ENCODE measurements at places on chromosomes 2 and 18.

DNA sequence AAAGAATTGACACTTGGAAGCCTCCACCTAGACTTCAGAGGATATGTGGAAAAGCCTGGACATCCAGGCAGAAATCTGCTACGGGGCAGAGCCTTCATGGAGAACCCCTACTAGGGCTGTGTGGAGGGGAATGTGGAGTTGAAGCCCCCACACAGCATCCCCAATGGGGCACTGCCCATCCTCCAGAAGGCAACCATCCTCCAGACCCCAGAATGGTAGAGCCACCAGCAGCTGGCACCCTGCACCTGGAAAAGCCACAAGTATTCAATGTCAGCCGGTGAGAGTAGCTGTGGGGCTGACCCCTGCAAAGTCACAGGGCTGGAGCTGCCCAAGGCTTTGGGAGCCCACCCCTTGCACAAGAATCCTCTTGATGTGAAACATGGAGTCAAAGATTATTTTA is 53.6 kb upstream of the SNTG2 start:
- no peak for DNase-seq

DNA sequence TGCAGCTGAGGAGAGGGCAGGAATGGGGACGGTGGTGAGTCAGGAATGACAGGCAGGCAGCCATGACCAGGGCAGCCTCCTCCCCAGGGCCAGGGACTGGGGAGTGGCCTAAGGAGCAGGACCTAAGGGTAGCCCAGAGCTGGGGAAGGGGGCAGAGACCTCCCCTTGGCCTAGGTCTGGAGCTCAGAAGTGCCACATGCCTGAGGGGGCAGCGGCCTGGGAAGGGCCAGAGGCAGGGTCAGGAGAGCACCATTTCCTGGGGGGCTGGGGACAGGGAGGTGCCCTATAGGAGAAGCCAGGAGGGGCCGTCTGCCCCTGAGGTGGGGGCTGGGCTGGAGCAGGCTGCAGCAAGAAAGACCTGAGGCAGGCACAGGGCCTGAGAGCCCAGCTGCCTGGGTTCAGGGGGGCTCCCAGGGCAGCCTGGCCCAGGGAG is 20.9 kb downstream of the CFLAR start:
- no peak for DNase-seq

- no peak for DNase-seq
Measured at GRCh38 chr2:47664817-47665216, 118.1 kb upstream of the MSH6 start.

GRCh38 chr2:39631718-39632117 is 34.0 kb upstream of the TMEM178A start:
- DNase-seq: no peak

- DNase-seq: no peak
Measured at GRCh38 chr2:168574856-168575630, 119.0 kb downstream of the CERS6 start.

DNA sequence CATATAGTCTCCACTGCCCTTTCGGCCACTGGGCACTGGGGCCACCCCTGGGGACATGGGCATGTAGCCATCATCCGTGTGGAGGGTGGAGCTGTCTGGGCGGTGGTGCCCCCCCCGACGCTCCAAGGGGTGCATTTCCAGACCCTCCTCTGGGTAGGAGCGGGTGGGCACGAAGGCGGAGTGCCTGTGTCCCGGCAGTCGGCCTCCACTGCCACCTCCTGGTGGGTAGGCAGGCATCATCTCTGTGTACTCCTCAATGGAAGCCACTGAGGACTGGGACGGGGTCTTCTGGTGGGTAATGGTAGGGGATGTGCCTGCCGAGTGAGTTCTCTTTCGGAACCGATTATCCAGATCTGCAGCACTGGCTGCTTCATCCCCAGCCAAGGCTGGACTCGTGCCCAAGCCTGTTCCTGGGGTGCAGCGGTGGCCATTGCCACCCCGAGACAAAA is 2.8 kb downstream of the IRS1 start:
- peak; percentile 49 for DNase-seq

Measured in dorsolateral prefrontal cortex (tissue), 122 donors.